ENCODE measurements at places on chromosomes 13 and 19.
A peak's percentile ranks its signal among the peaks of the same experiment; 100 is the strongest.

GRCh38 chr19:28290963-28291657 lies 921.8 kb downstream of the UQCRFS1 start:
- DNase-seq = no peak

DNA sequence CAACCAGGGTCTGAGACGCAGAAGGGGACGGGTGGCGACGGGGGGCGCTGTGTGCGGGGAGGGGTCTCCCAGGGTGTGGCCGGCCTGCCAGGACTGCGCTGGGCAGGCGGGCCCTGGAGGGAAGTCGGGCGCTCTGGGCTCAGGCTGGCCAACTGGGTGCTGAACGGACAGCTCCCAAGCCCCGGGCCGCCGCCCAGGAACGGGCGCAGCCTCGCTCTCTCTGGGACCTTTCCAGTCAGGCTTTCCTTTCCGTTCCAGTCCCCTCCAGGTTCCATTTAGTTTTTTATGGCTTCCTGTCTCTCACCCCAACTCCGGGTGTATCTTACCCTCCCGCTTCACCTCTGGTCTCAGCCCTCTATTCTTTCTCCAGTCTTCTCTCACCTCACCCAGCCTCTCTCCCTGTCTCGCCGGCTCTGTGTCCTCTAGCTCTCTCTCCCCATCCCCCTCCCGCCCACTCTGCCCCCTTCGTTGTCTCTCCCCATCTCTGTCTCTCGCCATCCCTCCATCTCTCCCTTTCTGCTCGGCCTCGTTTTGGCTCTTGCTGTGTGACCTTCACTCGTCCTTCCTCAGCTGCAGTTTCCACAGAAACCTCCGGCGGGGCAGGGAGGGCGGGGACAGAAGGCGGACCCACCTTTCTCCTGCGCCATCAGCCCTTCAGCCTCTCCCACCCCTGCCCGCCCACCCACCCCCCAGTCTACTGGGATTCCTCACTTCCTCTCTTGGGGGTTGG lies 3.3 kb upstream of the ATP1A3 start:
- DNase-seq = peak; percentile 93

GRCh38 chr19:48393559-48394330 lies at the start of gene GRIN2D:
TSS of gene GRIN2D (plus strand) at chr19:48393668. CDS start at chr19:48398393, 4,725 bp downstream.
- DNase-seq = peak; percentile 31

GRCh38 chr13:77583581-77583980 lies 48.1 kb downstream of the SCEL start:
- DNase-seq = no peak

- DNase-seq = no peak
Measured at GRCh38 chr19:28307487-28307886, 905.5 kb downstream of the UQCRFS1 start.

- no peak for DNase-seq
Measured at GRCh38 chr13:105202354-105202753, 1333.1 kb downstream of the EFNB2 start.

DNA sequence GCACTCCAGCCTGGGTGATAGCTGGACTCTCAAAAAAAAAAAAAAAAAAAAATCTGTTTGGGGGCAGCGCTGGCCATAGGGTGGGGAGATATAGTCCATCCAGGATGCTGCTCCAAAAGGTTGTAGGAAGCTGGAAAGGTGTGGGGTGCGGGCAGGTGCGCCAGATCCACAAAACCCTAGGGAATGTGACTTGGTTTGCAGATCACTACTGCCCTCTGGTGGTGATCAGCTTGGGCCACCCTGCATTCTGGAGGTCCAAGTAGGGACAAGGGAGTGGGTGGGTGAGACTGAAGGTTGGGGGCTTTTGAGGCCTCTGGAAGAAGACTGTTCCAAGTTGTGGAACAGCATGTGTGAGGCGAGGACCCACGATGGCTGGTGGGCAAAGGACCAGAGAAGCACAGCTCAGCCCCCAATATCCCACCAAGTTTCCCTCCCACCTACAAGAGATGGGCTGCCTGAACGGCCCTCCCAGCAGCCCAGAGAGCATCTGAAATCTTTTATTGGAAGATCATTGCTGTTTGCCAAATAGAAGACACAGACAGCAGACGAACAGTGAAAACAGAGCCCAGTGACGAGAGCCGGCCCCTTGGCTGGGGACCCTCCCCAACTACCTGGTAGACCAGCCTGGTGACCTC lies 10.4 kb upstream of the TYK2 start:
- DNase-seq = no peak

- DNase-seq = no peak
Measured at GRCh38 chr19:27792576-27793127, 1420.3 kb downstream of the UQCRFS1 start.

GRCh38 chr13:30665638-30666037 lies 47.9 kb downstream of the USPL1 start:
- DNase-seq = no peak
